Globus pallidus (tissue), 1 donor: ENCODE measurements at places on chromosomes 3 and 15.

- no peak for DNase-seq
Observed at GRCh38 chr3:106794442-106794841, 582.8 kb upstream of the CCDC54 start.

- DNase-seq = no peak
Observed at GRCh38 chr3:103924544-103924943, 1442.2 kb upstream of the ALCAM start.

- no peak for DNase-seq
Observed at GRCh38 chr3:47851888-47852603, 49.1 kb downstream of the DHX30 start.

DNA sequence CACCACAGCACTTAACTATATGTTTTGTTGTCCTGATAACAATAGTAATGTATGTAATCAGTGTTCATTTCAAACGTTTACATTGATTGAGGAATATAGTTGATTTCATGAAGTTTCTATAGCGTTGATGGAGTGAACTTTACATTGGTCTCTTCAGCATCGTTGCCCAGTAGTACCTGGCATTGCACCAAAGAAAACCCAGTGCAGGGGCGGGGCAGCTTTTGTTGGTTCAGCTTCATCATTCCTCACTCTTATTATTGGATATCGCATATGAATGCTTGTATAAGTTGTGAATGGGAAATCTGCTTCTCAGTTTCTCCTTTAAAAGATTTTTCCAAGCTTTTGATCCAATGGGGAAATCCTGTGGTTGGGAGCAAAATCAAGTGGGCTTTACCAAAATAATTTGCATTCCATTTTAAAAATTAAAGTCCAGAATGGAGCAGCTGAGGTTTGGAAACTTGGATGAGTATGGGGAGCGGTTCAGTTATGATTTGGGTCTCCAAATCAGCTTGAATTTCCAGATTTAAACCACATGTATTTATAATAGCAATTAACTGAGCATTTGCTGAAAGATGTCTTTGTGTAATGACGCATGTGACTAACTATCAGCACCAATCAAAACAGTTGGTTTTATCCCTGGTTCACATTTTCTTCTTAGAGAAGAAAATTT lies 213.7 kb downstream of the ALCAM start:
- DNase-seq = no peak

DNA sequence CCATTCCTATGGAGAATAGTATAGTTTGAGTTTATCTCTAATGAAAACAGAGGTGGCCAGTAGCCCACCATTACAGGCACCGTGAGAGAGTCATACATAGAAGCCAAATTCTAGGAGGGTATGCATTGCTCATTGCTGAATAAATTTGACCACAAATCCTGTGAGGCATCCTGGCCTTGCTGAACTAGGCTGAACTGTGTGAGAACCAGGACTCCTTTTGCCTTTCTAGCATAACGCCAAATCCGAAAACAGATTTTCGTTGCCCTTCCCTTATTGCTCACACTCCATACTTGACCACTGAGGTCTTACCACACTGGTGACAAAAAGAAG lies 50.4 kb downstream of the SLC2A2 start:
- no peak for DNase-seq

DNA sequence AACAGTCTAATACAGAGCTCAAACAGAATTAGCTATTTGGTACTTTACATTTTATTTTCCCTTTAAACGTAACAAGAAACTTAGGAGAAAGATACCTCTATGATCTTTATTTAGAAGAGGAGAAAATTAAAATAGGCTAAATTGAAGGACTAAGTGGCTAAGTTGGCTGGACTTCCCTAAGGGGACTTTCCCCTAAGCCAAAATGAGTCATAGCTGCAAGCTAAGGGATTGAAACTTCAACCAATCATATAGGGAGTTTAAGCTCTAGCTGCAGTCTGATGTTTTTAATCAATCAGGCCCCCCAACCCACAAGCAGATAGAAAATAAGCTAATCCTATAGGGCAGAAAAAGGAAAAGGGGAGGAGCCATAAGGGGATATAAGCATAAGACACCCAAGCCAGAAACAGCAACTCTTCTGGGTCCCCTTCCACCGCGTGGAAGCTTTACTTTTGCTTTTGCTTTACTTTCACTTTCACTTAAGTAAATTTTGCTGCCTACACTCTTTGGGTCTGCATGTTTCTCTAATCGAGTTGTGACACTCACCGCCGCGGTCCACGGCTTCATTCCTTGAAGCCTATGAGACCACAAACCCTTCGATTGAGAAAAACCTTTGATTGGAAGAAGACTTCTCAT lies 1108.5 kb upstream of the EPHA6 start:
- DNase-seq = no peak

GRCh38 chr3:109297496-109297895 lies 18.8 kb downstream of the DPPA2 start:
- DNase-seq = no peak

- no peak for DNase-seq
Observed at GRCh38 chr15:64959128-64959527, 30.6 kb downstream of the SPG21 start.

DNA sequence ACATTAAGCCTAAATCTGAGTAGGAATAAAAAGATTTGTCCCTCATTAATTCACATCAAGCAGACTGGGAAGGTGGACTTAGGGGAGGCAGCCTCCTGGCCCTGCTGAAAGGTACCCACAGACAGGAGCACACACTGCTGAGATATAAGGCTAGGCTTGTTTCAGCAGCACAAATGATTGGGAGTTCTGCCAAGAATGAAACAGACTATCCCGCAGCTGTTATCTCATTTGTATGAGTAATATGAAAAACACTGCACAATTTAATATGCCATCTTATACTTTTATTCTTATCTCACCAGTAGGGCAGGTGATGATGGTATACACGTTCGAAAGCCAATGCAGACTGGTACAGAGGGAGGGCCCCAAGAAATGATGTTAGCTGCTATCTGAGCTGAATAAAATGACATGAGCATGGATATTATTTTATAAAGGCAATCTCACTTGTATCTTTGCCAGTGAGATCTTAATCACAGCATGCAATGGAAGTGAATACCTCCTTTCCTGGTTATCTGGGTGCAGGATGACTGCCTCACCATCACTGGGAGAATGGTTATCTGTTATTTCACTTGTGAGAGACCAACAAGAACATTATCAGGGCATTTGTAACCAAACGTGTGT lies 258.7 kb upstream of the PPP2R3A start:
- no peak for DNase-seq

GRCh38 chr15:88241060-88241459 lies 15.5 kb downstream of the NTRK3 start:
- DNase-seq = no peak

DNA sequence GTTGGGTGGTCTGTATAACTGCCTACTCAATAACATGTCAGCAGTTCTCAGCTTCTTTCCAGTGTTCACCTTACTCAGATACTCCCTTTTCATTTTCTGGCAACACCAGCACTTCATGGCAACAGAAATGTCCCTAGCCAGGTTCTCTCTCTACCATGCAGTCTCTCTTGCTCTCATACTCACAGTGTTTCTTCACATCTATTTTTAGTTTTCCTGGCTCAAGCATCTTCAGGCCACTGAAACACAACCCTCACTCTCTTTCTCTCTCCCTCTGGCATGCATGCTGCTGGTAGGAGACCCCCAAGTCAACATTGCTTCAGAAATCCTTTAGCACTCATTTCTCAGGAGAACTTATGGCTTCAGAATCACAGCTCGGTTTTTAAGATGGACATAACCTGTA lies at the start of gene CAPN3:
Gene CAPN3 (plus strand): TSS at position 253 of the 400 bp plus-strand sequence. CDS start 305 bp downstream, outside the sequence.
- DNase-seq = no peak

- DNase-seq = no peak
Observed at GRCh38 chr3:25537516-25537915, 109.5 kb downstream of the RARB start.

GRCh38 chr3:155079746-155080487 lies at the start of gene MME:
TSS of gene MME (plus strand) at chr3:155080319. CDS start at chr3:155084168, 3,849 bp downstream.
- no peak for DNase-seq

GRCh38 chr3:99878005-99878404 lies 60.3 kb downstream of the CMSS1 start:
- no peak for DNase-seq

DNA sequence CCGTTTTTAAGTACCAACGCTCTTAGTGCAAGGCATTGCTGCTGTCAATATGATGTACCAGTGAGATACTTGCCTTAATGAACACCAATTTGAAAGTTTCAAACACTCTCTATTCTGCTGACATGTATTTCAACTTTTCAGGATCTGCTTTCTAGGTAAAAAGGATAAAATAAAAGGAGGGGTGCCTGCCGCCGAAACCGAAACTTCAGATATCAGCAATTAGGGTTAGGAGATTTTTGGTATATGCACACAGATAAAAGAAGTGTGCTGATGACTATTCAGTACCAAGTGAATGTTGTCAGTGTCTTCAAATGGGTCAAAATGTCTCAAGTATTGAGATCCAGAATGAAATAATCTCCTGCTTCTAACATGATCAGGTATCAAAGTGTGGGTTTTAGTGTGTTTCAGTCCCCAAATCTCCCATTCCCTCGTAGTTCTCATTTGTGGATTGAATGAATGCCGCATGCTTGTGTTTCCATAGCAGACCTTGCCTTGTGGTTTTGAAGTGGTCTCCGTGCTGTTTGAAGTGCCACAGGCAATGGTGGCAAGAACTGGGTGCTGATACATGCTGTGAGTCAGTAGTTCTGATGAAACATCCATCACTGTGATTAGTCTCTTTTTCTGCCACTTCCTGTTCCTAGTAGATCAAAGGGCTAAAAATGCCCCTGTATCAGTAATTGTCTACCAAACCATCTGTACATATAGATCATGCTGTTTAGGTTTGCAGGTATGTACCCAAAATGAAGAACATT lies 22.5 kb downstream of the CHST14 start:
- no peak for DNase-seq

GRCh38 chr15:95401587-95401986 lies 928.9 kb upstream of the NR2F2 start:
- DNase-seq = no peak

DNA sequence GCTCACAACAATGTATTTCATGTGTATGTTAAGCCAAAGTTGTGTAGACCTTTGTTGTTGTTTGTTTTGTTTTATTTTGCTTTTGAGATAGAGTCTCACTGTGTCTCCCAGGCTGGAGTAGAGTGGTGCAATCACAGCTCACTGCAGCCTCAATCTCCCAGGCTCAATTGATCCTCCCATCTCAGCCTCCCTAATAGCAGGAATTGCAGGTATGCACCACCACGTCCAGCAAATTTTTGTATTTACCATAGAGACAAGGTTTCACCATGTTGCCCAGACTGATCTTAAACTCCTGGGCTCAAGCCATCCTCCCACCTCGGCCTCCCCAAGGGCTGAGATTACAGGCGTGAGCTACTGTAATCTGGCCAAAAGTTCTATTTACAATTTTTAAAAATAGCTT lies 2.7 kb downstream of the HERC1 start:
- no peak for DNase-seq

DNA sequence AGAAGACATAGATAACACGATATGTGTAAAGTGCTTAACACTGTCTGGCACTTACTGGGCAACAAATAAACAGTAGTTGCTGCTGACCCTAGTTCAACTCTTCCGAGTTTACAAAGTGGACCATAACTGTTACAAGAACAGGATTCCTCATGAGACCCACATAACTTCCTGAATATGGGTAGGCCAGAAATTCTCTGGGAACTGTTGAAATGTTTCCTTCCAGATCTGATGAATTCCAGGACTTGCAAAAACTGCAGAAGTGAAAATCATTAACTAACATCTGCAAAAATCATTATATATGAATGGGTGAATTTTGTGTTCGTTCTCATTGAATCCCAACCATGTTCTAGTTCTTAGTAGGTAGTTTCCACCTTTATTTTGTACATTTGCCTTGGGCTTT lies 181.7 kb upstream of the MME start:
- no peak for DNase-seq

- no peak for DNase-seq
Observed at GRCh38 chr3:105688821-105689220, 180.0 kb downstream of the CBLB start.

- no peak for DNase-seq
Observed at GRCh38 chr15:68176601-68177000, 28.5 kb downstream of the CALML4 start.

- DNase-seq = no peak
Observed at GRCh38 chr3:62755285-62755684, 119.9 kb downstream of the CADPS start.

DNA sequence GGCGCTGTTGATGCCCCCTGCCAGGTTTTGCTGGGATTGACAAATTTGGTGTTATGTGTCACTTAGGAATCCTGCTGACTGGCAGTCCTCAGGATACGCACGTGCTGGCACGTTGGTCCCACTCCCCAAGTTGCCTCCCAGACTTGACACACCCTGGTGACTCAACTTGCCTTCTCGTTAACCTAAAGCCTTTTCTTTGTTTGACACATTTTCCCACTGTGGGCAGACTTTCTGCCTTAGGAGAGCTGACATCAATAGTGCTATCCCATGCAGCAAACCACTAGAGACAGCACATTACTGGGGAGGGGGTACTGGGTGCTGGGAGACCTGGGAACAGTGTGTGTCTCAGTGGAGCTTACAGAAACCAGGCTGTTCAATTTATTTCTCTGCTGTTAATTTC lies 104.3 kb downstream of the OXNAD1 start:
- DNase-seq = no peak

DNA sequence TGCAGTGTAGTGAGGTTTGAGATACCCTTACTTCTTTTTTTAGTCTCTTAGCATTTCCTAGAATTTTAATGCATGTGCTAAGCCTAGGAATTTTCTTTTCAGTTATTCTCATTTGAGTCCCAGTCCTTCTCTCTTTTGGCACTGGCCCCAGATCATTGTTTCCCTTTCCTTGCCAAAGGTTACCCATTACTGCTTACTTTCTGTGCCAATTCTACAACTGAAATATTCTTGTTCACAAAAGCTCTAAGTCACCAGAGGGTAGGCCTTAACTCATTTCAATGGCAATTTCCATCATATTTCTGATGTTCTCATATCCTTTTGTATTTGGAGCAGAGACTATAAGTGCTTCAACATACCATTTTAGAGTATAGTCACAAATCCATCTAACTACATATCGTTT lies 199.6 kb upstream of the CBLB start:
- DNase-seq = peak; percentile 2
